ENCODE measurements at places on chromosomes 11 and 22.

GRCh38 chr11:19474954-19475721 lies 234.4 kb upstream of the E2F8 start:
- no peak for DNase-seq

DNA sequence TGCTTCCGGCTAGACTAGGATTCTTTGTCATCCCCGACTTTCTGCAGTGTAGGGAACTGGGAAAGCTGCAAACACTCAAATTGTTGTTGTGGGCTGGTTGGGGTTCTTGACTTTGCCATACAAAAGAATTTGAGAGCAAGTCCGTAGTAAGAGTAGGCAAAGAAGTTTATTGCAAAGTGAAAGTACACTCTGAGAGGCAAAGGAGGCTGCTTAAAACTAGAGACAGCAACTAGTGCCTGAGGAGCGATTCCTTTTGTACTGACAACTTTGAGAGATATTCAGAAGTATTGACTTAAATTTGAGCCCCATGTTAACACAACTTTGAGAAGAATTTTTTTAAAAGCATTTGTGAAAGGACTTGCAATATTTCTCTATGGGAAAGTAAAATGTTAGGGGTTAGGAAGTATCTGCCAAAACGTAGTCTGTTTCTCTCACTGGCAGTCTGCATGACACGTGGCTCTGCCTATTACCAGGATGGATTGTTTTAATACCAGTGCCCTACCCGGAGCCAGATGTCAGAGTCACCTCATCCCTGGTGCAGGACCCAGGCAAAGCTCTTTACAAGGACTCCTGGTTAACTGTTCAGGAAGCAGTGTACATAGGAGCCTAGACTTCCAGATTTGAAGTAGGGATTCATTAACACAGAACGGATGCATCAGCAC lies 85.0 kb upstream of the CLPB start:
- DNase-seq = no peak

GRCh38 chr11:102230911-102231310 lies 86.4 kb upstream of the BIRC3 start:
- DNase-seq = no peak

- no peak for DNase-seq
These were observed 31.3 kb upstream of the YPEL1 start for GRCh38 chr22:21766691-21767462.

- DNase-seq = no peak
These were observed 6.7 kb downstream of the SLC37A2 start for GRCh38 chr11:125069796-125070195.

DNA sequence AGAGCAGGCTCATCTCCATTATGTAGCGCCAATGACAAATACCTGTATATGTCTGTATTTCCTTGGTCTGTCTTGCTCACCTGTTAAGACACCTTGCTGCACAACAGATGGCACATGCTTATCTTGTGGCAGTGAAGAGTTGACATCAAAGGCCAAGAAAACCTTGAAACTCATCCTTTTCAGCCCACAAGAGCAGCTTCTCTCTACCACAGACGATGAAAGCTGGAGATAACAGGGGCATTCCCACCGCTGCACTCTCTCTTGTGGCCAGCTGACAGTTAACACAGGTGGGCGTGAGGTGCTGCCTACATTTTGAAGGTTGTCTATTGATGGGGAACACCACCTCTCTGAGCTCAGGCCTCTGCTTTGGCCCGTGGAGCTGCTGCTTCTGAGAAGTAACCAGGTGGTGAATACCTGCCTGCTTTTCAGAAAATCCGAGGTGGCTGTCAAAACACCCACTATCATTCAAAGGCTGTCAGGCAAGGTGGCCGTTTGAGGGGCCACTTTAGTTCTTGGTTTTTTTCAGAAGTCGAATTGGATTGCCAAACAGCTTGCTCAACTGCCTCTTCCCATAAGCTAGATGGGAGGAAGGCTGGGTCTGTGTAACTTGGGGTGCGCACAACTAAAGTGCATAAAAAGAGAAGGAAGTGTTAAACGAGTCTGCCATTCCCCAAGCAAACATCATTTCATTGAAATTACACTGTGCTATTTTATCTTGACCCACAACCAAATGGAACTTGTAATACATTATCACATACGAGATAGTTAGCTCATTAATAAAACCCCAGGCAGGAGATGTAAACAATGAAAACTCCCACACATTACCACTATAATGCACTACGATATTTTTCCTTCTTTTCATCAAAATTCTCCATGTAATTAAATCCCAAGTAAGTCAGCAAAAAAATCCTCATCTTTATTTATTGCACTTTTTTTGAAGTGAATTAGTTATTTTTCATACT lies 87.1 kb upstream of the RAG2 start:
- no peak for DNase-seq

GRCh38 chr11:13382751-13383150 lies 80.3 kb downstream of the BTBD10 start:
- no peak for DNase-seq

DNA sequence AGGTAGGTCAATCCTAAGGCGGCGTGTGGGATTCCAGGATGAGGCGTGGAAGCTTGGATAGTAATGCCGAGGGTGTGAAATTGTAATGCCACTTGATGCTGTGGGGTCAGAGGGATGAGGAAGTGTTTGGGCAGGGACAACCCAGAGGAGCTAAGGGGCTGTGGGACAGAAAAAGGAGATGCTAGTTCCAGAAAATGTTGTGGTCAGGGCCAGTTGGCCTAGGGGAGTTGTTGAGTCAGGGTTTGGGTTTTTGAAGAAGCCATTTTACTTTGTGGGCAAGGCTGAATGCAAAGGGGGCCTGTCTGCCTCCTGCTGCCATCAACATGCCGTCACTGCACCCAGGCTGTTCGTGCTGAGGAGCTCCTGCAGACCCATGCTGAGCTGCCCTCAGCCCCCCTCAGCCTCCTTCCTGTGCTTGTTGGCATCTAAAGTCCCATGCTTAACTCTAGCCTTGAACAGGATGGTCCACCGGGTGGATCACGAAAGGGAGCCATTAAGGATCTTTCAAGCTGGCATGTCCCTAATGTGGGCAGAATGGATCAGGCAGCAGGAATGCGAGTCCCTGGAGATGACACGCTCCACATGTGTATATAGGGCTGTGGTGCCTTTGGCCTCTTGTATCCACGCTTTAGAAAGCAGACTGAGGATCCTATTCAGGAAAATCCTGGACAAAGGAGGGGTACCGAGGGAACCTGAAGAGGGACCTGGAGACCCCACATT lies 2.1 kb downstream of the C11orf16 start:
- DNase-seq = no peak

GRCh38 chr22:21959274-21960074 lies 6.8 kb upstream of the PPM1F start:
- DNase-seq = no peak

Measured in ecto neural progenitor cell (in vitro differentiated cells).